Left ventricle myocardium inferior (tissue), 1 donor: ENCODE measurements at places on chromosomes 3 and 15. TPM values are rescaled to one million over a fixed set of nuclear protein-coding genes. Genes with fewer than 3 reads are reported as not detected.

ACOX2 gene
- 37.2 TPM for total RNA-seq

CCDC54 gene
- not detected for total RNA-seq

- no peak for DNase-seq
These were observed 783.3 kb upstream of the CADM2 start for GRCh38 chr3:84175449-84175848.

GRCh38 chr15:40358471-40359353 lies 693 bp downstream of the DISP2 start:
- no peak for DNase-seq

- DNase-seq = no peak
These were observed 304.5 kb upstream of the SATB1 start for GRCh38 chr3:18729671-18730070.

- no peak for DNase-seq
These were observed 35.8 kb downstream of the ISG20 start for GRCh38 chr15:88674661-88675060.
